ENCODE measurements at places on chromosomes 16 and 17. TPM values are rescaled to one million over a fixed set of nuclear protein-coding genes. Genes with fewer than 3 reads are reported as not detected.

DNA sequence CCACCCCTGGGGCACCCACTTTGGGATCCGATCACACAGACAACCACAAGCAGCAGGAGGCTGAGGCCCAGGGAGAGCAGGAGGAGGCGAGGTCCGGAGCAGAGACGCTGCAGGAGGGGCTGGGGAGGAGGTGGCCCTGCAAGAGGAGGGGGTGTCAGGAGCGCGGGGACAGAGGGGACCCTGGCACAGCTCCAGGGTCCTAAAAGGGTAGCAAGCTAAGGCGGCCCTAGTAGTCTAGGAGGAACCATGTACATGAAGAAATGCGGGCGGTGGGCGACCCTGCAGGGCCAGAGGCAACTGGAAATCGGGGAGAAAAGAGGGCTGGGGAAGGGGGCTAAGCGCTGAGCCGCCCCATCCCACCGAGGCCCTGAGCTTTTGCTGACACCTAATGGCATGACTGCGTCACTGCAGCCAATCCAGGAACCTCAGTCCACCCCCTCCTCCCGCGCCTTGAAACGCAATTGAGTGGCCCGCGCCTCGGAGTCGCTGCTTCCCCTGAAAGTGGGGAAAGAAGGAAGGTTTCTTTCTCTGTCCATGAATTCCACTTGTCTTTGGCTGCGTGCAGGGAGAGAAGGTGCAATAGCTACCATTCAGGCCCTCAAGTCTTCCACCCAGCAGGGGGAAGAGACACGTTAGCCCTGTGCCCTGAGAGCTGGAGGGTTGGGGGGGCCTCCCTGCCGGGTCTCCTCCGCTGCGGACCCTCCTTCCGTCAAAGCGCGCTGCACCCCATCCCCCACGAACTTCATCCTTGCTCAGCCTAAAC, 1.8 kb downstream of the ASGR1 start:
- no peak overlapping the region for H3K27ac ChIP-seq
- peak overlapping the region; percentile 77 for H3K4me3 ChIP-seq
- no peaks in the 10 kb centered on the region for H3K27me3 ChIP-seq
- no peaks in the 10 kb centered on the region for H3K36me3 ChIP-seq
- H3K4me1 ChIP-seq: no peaks in the 10 kb centered on the region
- DNase-seq: peak; percentile 66

The FN3K gene
- total RNA-seq: 8.4 TPM

GRCh38 chr17:81111066-81111465, 54.2 kb upstream of the PVALEF start:
- no peaks in the 10 kb centered on the region for H3K4me1 ChIP-seq
- H3K4me3 ChIP-seq: no peak overlapping the region
- no peaks in the 10 kb centered on the region for H3K36me3 ChIP-seq
- DNase-seq: no peak
- no peak overlapping the region for H3K27ac ChIP-seq

DNA sequence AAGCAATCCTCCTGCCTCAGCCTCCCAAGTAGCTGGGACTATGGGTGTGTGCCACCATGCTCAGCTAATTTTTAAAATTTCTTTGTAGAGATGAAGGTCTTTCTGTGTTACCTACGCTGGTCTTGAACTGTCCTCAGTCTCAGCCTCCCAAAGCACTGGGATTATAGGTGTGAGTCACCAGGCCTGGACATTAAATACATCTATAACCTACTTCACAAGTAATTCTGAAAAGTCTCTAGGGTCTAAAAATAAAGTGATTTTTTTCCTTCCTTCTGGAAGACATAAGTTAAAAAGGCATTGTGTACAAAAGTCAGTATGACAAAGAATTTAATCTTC, 118.3 kb downstream of the PARN start:
- H3K27ac ChIP-seq: peak overlapping the region; percentile 20
- no peaks in the 10 kb centered on the region for H3K36me3 ChIP-seq
- peaks cover 20% of the 10 kb centered on the region for H3K4me1 ChIP-seq
- no peaks in the 10 kb centered on the region for H3K27me3 ChIP-seq

DNA sequence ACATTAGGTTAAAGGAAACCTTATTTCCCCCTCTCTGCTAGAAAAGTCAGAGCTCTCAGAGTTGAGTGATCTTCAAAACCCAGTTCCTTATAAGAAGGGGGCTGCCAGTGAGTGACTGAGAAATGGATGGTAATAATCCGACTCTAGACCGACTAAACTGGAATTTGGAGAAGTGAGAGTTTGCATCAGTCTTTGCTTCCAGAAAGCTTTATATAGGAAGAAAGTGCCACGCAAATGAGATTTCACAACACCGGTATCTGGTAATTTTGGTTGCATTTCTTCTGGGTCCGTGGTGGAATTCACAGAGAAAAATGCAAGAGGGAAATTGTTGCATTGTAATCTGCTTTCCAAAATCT, 271.4 kb downstream of the MAF start:
- no peaks in the 10 kb centered on the region for H3K4me1 ChIP-seq
- no peaks in the 10 kb centered on the region for H3K36me3 ChIP-seq
- no peak overlapping the region for H3K4me3 ChIP-seq
- DNase-seq: no peak
- no peak overlapping the region for H3K27ac ChIP-seq
- H3K27me3 ChIP-seq: no peaks in the 10 kb centered on the region

DNA sequence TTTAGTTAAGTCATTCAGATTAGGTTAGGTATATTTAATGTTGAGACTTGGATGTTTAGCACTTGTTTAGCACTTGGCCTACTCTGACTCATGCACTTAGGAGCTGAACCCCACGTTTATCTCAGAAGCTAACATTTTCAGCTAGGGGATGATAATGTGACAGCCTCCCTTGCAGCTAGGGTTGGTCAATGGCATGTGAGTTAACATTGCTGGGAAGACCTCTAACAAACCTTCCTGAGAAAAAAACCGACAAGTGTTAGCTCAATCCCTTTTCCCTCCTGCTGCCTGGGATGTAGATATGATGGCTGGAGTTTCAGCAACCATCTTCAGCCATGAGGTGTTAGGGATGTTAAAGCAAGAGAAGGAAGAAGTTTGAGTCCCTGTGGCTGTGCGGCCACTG, 185.0 kb upstream of the FOXF1 start:
- no peaks in the 10 kb centered on the region for H3K36me3 ChIP-seq
- peaks cover 40% of the 10 kb centered on the region for H3K27me3 ChIP-seq
- no peak overlapping the region for H3K27ac ChIP-seq
- DNase-seq: no peak

GRCh38 chr17:69743091-69743490, 328.6 kb downstream of the MAP2K6 start:
- H3K4me3 ChIP-seq: no peak overlapping the region
- DNase-seq: peak; percentile 24
- no peaks in the 10 kb centered on the region for H3K27me3 ChIP-seq
- no peak overlapping the region for H3K27ac ChIP-seq
- no peaks in the 10 kb centered on the region for H3K4me1 ChIP-seq

DNA sequence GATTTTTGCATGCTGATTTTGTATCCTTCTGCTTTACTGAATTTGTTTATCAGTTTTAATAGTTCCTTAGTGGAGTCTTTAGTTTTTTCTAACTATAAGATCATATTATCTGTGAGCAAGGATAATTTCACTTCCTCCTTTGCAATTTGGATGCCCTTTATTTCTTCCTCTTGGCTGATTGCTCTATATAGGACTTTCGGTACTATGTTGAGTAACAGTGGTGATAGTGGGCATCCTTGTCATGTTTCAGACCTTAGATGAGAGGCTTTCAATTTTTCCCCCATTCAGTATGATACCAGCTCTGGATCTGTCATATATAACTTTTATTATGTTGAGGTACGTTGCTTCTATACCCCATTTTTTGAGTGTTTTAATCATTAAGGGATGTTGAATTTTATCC, 224.5 kb upstream of the CNTNAP4 start:
- no peak for DNase-seq
- H3K27me3 ChIP-seq: no peaks in the 10 kb centered on the region
- H3K27ac ChIP-seq: no peak overlapping the region
- no peaks in the 10 kb centered on the region for H3K36me3 ChIP-seq
- H3K4me1 ChIP-seq: no peaks in the 10 kb centered on the region
- no peak overlapping the region for H3K4me3 ChIP-seq

DNA sequence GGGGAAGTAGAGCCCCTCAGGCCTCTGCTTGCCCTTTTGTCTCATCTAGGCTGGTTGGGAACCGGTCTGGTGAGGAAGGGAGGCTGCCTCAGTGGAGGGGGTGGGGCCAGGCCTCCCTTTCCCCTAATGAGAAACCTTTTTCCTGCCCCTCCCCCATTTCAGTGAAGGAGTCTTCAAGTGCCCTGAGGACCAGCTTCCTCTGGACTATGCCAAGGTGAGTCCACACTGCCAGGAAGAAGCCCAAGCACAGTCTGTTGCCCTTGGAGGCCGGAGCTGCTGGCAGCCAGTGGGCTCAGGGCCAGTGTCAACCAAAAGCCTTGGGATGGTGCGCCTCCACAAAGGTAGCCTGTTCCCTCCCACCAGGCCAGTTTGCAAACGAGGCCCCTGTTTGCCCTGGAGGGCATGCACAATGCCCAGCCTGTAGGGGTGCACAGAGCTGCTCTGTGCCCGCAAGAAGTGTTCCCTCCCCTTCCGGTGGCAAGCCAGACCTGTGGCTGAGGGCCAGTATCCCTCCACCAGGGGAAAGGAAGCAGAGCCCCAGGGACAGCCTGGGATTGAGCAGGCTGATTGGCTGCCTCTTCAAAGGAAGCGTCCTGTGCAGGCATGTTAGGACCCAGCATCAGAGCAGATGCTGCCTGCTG, 3.4 kb downstream of the TRAF4 start:
- H3K4me3 ChIP-seq: peak overlapping the region; percentile 89
- H3K27ac ChIP-seq: peak overlapping the region; percentile 99
- H3K36me3 ChIP-seq: peaks cover 30% of the 10 kb centered on the region
- H3K27me3 ChIP-seq: no peaks in the 10 kb centered on the region
- peaks cover 27% of the 10 kb centered on the region for H3K4me1 ChIP-seq

The TBC1D3 gene
- total RNA-seq: not detected

DNA sequence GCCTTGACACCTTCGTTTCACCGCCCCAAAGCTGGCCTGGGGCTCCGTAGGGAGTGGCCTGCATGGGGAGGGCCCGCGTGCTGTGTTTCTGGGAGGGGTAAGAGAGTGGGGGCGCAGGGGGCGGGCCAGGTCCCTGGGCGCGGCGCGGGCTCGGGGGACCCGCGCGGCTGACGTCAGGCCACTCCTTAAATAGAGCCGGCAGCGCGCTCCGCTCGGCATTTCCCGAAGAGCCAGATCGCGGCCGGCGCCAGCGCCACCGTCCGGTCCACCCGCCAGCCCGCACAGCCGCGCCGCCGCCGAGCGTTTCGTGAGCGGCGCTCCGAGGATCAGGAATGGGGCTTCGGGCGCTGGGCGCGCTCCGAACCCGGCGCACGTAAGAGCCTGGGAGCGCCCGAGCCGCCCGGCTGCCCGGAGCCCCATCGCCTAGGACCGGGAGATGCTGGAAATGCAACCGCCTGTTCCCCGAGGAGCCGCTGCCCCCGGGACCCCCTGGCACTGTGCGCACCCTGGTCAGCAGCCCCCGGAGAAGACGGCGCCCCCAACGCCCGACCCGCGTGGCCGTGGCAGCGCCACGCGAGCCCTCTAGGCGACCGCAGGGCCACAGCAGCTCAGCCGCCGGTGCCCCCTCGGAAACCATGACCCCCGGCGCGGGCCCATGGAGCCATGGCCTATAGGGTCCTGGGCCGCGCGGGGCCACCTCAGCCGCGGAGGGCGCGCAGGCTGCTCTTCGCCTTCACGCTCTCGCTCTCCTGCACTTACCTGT, at the start of gene HS3ST2:
Gene HS3ST2 (plus strand): TSS at position 215 of the 763 bp plus-strand sequence. CDS start 449 bp downstream, at position 664.
- DNase-seq: no peak
- no peak within 1 kb of the TSS for H3K27ac ChIP-seq
- H3K27me3 ChIP-seq: peaks cover 9% of the 10 kb centered on the region
- H3K36me3 ChIP-seq: no peaks in the 10 kb centered on the region
- H3K4me1 ChIP-seq: peaks cover 3% of the 10 kb centered on the region

- no peak for DNase-seq
- no peak overlapping the region for H3K4me3 ChIP-seq
- no peaks in the 10 kb centered on the region for H3K36me3 ChIP-seq
- H3K27ac ChIP-seq: no peak overlapping the region
- no peaks in the 10 kb centered on the region for H3K27me3 ChIP-seq
Observed at GRCh38 chr16:81442220-81442915, 2.2 kb upstream of the CMIP start.

- H3K4me3 ChIP-seq: peak overlapping the region; percentile 99
- peak; percentile 31 for DNase-seq
- peaks cover 8% of the 10 kb centered on the region for H3K4me1 ChIP-seq
- H3K27ac ChIP-seq: peak overlapping the region; percentile 90
Observed at GRCh38 chr16:87317750-87318644, 805 bp upstream of the C16orf95 start.

The HOXB9 gene
- 8.3 TPM for total RNA-seq

The CRLF3 gene
- total RNA-seq: 9.8 TPM

- H3K4me1 ChIP-seq: no peaks in the 10 kb centered on the region
- H3K27me3 ChIP-seq: no peaks in the 10 kb centered on the region
- no peak overlapping the region for H3K27ac ChIP-seq
- H3K4me3 ChIP-seq: no peak overlapping the region
Observed at GRCh38 chr16:27463741-27464591, 62.0 kb downstream of the IL21R start.

GRCh38 chr16:71260995-71261394, 28.2 kb downstream of the CMTR2 start:
- H3K27ac ChIP-seq: no peak overlapping the region
- H3K36me3 ChIP-seq: no peaks in the 10 kb centered on the region
- DNase-seq: no peak
- H3K4me1 ChIP-seq: no peaks in the 10 kb centered on the region
- H3K4me3 ChIP-seq: no peak overlapping the region
- H3K27me3 ChIP-seq: peaks cover 55% of the 10 kb centered on the region

The CSH1 gene
- not detected for total RNA-seq

- peaks cover 3% of the 10 kb centered on the region for H3K36me3 ChIP-seq
- no peak overlapping the region for H3K4me3 ChIP-seq
- H3K27ac ChIP-seq: peak overlapping the region; percentile 80
- H3K27me3 ChIP-seq: no peaks in the 10 kb centered on the region
- peaks cover 87% of the 10 kb centered on the region for H3K4me1 ChIP-seq
- DNase-seq: peak; percentile 75
Observed at GRCh38 chr17:77423589-77424451, 283.1 kb downstream of the SEC14L1 start.

DNA sequence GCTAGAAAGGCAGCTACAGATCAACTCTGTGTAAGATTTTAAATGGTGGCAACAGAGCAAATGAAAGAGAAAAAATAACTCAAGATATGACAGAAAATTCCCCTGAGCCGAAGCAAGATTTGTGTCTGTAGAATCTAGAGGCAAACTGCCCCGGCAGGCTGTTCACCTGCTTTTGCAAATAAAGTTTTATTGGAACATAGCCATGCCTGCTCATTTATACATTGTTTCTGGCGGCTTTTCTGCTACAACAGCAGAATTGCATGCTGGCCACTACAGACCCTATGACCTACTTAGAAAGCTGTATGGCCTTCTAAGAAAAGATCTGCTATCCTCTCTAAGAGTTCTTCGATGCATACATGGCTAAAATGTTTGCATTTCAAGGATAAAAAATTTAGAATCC, 119.5 kb downstream of the SALL1 start:
- H3K36me3 ChIP-seq: no peaks in the 10 kb centered on the region
- no peak for DNase-seq
- H3K27me3 ChIP-seq: no peaks in the 10 kb centered on the region
- H3K4me3 ChIP-seq: no peak overlapping the region

Data from PC-3 (cell line).